ENCODE measurements at places on chromosomes 16 and 17.
A peak's percentile ranks its signal among the peaks of the same experiment; 100 is the strongest.

GRCh38 chr17:81093619-81094508, 58.9 kb downstream of the BAIAP2 start:
- DNase-seq = no peak

GRCh38 chr16:85554114-85554888, 58.8 kb upstream of the GSE1 start:
- DNase-seq = peak; percentile 70

GRCh38 chr16:71590584-71590983, 13.7 kb upstream of the TAT start:
- no peak for DNase-seq

DNA sequence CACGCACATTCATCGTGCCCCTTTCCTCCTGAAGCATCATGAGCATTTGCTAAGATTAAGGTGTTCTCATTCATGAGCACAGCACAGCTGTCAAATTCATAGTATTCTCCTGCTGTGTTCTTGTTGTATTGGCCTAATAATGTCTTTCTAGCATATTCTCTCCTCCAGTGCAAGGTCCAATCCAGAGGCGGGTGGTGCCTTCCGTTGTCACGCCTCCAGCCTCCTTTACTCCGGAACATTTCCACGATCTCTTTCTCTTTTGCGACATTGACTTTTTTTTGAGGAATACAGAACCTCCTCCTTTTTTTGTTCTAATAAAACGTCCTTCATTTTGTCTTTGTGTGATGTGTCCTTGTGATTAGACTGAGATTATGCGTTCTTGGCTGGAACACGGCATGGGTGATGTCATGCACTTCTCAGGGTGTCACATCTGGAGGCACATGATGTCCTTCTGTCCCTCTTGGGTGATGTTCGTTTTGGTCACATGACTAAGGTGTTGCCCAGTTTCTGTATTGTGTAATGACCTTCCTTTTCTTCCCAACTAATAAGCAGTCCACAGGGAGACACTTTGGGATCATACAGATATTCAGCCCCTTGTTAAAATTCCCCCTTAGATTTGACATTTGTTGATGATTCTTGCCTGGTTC, 66.3 kb downstream of the CLEC16A start:
- DNase-seq = no peak

DNA sequence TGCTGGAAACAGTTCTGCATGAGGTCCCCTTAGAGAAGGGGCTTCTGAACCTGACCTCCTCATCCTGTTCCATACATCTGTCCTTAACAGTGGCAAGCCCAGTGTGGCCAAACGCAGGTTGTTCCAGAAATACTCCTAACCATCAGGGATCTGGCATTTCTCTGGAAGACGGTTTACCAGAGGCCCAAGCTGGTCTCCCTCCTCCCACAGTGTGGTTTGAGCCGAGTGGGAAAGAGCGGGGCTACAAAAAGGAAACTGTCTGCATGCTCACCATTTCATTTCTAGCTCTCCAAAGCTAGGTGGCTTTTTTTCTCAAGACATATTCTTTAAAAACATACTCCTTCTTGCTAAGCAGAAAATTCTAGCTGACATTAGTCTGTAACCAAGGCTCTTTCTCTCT, 6.0 kb downstream of the MXRA7 start:
- DNase-seq = no peak

DNA sequence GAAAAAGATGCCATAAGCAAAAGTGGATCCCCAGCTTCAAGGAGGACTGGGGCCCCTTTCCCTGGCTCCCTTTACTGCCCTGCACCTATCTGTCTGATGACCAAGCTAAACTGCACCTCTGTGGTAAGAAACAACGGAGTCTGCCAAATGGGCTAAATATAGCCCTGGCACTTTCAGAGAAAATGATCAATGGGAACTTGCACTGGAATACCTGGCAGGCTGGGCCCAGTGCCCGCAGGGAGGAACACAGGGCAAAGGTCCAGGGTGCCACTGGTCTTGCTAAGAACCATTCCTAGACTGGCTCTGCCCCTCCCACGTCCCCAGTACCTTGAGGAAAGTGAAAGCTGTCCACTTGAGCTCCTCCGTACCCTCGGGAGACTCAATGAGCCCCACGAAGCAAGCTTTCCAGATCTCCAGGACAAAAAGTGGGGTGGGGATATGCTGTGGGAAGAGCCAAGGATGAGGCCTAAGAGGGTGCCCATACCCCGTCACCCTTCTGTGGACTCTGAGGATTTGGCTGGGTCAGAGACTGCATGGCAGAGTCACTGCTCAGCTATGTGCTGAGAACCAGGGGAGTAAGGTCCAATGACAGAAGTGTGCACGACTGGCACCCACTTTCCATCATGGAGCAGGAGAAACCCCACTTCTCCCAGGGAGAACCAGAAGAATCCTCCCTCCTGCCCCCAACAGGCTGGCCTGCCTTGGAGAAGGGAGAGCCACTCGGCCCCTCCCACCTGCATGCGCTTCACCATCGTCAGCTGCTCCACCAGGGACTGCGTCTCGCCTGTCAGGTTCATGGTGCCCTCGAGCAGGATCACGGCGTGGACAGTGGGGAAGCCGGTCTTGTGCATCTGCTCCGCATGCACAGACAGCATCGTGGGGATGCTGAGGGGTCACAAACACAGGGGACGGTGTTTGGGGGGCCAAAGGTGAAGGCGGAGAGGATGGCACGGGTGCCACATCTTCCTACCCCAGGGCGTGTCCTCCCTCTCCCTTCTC, 17.4 kb downstream of the CSF3 start:
- DNase-seq = no peak

GRCh38 chr16:15876503-15876902, 11.9 kb downstream of the CEP20 start:
- no peak for DNase-seq

- DNase-seq = no peak
Observed at GRCh38 chr16:49452578-49452977, 79.0 kb downstream of the C16orf78 start.

DNA sequence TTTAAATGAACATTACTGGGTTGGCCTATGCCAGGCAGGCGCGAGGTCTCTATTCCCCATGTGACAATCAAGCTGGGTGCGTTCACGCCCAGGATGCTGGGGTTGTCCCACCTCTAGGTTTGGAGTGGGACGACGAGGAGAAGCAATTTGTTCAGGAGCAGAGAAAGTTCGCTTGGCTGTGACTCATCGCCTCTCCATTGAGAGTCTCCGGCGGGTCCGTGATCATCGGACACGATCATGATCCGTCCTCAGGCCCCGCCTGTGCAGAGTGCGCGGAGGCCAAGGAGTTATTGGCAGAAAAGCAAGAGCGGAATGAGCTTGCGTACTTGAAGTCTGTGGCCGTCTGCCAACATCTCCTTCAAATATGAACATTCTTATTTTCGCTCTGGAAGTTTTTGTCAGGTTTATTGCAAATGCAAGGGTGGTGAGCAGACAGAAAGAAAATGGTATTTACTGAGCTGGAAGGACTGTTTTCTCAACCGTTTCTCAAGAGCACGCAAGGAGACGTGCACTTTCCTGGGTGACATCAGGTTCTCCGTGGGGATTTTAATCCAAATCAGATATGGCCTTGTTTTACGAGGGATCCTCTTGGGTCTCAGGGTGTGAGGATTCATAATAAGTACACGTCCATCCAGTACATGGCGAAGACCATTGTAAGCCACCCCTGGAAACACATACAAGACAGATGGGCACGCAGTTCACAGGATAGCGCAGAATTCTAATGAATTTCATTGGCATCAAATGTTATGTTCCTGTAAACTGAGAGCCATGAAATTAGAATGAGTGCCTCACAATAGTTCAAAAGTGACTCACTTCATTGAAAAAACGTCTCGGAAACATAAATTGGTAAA, 70.1 kb upstream of the CREBBP start:
- DNase-seq = no peak
